Activated CD4-positive, alpha-beta T cell treated with anti-CD3 and anti-CD28 coated beads, Interleukin-2, Interleukin-4, amounts not matched to agents 100 ng/mL and 50 ng/mL, durations not matched to agents 16 hours and 8 hours (primary cell): ENCODE measurements at places on chromosomes 4 and X.

- DNase-seq = no peak
Observed at GRCh38 chr4:147334478-147334877, 146.4 kb upstream of the EDNRA start.

DNA sequence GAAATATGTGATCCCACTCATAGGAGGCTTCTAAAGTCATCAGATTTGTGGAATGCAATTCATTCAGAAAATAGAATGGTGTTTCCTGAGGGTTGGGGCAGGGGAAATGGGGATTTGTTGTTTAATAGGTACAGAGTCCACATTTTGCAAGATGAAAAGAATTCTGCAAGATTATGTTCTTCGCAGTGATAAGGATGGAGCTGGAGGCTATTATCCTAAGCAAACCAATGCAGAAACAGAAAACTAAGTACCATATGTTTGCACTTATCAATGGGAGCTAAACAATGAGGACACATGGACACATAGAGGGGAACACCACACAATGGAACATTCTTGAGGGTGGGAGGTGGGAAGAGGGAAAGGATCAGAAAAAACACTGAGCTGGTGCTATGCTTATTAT, 144.3 kb upstream of the NLGN4X start:
- DNase-seq = no peak

DNA sequence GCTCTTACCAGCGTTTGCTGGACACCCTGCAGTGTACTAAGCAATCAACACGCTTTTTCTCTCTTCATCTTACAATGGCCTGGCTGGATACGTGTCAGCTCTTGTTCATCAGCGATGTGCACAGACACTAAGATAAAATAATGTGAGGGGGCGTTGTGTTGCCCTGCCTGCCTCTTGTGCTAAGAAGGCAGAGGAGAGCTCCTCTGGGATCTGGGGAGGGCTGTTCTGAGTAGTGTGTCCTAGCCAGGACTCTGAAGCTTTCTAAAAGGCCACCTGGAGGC, 49.7 kb downstream of the NELFA start:
- DNase-seq = no peak

GRCh38 chr4:116982656-116983055, 102.7 kb downstream of the TRAM1L1 start:
- DNase-seq = no peak

GRCh38 chr4:142817442-142817841, 28.7 kb downstream of the INPP4B start:
- DNase-seq = peak; percentile 54

DNA sequence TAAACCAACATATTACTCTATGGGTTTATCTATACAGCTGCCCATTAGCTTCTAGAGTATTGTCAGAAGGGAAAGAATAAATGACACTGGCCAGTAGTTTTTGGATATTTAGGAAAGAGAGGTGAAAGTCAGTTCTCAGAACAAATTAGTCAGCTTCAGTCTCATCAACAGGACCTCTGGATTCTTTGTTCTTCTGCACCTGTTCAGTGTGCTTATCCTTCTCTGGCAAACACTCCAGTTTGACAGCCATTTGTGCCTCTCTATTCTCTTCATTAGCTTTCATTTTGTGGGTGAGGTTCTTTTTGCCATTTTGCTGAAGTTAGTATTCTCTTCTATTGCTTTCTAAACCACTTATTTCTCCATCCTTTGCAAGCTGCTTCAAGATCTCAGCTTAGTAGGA, 107.0 kb downstream of the PCDH18 start:
- no peak for DNase-seq

- no peak for DNase-seq
Observed at GRCh38 chrX:136457303-136457917, 30.3 kb upstream of the BRS3 start.

- no peak for DNase-seq
Observed at GRCh38 chr4:23888421-23889319, 1.2 kb downstream of the PPARGC1A start.

DNA sequence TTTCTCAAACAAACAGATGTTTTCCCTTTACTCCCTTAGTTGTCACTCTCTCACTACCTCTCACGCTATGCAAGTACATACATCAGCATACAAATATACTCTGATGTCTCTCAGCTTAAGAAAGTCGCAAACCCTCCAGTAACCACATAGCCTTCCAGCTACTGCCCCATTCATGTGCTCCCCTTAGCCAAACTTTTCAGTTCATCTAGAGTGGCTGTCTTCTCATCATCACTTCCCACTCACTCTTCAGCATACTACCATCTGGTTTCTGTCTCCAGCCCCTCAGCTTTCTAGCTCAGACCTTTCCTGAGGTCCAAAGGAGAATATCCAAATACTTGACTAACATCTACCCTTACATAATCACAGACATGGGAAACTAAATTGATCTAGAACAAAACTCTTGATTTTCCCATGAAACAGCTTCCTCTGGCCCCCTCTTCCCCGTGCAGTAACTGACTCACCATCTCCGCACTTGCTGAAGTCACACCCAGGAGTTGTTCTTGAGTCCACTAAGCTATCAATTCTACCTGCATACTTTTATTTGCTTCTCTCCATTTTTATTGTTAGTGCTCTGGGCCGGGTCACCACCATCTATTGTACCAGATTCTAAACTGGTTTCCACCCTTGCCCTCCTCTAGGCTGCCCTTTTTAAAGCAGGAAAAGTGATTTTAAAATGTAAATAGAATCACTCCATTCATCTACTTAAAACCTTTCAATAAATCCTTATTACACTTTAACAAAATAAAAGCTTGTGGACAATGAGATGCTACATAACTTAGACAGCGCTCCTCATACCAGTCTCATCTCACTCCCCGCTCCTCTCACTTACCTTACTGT, 57.2 kb downstream of the CASP6 start:
- DNase-seq = no peak

- DNase-seq = peak; percentile 6
Observed at GRCh38 chr4:13678186-13678924, 50.8 kb upstream of the BOD1L1 start.

DNA sequence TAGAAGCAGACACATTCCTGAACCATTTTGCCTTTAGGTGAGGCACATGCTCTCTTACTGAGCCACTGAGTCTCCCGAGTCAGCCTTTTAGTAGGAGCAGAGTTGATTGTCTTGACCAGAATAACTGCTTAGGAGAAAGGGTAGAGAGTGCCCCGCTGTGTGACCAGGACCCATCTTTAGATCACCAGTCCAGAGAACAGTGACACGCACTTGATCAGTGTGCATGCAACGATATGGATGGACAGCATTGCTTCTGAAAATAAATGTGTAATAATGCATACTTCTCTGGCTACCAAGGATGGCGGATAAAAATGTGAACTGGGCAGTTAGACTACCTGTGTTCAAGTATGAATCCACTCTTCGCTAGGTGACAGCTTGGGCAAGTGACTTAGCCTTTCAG, 897.7 kb downstream of the TRIML1 start:
- no peak for DNase-seq

DNA sequence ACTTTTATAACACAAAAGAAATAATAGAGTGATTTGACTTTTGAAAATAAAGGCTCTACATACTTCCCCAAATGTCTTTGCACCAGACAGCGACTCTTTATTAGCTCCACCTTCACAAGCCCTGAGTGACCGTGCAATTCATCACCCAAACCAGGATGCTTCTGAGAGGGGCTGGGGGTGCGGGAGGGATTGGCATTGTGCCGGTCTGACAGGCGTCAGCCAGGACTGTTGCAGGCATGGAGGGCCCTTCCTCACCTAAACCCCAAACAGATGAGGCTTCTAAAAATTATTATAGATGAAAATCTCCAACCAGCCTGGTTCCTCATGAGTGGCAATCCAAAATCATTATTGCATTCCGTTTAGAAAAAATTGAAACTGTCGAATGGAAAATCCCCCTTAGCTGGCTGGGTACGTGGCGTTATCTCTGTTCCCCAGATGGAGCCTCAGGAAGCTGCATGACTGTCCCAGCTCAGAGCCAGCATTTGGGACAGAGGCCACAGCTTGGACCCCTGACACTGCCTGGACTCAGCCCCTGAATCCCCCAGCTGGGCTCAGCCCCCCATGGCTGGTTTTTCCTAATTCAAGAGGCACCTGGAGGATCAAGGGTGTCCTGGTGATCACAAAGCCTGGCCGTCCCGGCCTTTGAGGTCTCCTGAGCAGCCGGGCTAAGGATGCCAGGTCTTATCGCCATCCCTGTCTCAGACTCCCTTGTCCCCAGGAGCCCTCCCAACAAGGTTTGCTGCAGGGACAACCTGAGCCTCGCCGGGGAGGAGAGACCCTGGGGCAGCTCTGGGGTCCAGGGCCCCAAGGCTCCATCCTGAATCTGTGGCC, 60.4 kb downstream of the SORCS2 start:
- no peak for DNase-seq

GRCh38 chr4:80578001-80578400, 242.5 kb downstream of the CFAP299 start:
- no peak for DNase-seq

DNA sequence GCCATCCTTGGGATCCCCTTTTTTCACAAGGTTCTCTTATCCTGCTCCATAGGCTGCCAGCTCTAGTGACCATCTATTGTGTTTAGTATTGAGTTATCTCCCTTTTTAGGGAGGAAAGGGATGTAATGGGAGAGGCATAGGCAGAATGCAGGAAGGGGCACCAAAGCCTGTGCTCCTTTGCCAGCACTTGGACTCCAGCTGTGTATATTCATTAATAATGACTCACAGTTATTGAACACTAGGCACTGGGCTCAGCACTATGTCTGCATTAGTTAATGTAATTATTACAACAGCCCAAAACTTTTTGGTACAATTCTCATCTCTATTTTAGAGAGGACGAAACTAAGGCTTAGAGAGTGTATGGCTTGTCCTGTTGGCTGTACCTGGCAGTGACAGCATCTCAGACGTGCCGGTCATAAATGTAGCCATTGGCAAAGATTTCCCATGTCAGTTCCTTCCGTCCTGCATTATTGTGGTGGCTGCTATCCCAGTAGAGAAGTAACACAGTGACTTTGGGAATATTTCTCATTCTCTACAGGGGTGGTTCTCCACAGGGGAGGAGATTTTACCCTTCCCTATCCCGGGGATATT, 90.3 kb downstream of the AFF1 start:
- DNase-seq = no peak

DNA sequence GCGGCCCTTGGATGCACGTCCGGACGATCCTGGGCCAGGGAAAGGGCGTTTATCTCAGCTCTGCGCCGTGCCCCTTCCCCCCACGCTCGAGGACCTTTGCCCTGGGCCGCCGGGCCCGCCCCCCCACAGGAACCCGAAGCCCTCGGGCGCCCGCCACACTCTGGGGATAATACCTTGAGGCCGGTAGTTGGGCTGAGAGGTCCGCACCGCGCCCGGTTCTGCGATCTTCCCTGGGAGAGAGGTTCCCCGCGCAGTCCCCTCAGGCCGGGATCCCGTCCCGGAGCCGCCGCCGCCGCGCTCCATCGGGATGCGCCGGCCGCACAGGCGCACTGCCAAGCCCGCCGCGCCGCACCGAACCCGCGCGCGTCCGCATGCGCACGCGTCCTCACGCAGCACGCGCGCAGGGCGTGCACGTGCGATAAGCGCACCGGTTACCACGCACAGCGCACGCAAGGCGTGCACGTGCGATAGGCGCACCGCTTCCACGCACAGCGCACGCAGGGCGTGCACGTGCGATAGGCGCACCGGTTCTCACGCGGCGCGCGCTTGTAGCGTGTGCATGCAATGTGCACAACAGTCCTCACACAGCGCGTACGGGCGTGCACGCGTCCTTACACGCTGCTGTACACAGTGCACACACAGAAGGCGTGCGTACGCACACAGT, at the start of gene MAP7D2:
MAP7D2 (minus strand) TSS at position 331 of the 664 bp plus-strand sequence; CDS start at position 303, 28 bp downstream.
- no peak for DNase-seq

GRCh38 chr4:23276076-23276475, 583.3 kb downstream of the GBA3 start:
- no peak for DNase-seq

DNA sequence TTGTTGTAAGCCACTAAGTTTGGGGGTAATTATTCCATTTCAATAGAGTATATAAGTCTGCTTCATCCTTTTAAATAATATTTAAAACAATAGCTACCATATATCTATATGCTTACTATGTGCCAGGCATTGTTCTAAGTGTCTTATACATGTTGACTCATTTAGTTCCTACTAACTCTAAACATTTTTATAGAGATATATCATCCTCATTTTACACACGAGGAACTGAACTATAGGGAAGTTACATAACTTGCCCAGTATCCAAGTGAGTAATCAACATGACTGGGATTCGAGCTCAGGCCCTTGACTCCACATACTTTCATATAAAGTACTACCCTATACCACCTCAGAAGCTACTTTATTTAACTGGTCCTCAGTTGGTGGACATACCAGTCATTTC, 175.3 kb upstream of the RAI2 start:
- DNase-seq = no peak

GRCh38 chr4:148643851-148644250, 201.6 kb upstream of the NR3C2 start:
- no peak for DNase-seq

GRCh38 chrX:24149351-24150050, at the start of gene ZFX:
Gene ZFX, plus strand, starts transcription at chrX:24149729. Its CDS starts 23,014 bp downstream, at chrX:24172743.
- peak; percentile 77 for DNase-seq

- no peak for DNase-seq
Observed at GRCh38 chr4:187088070-187088799, 364.6 kb upstream of the FAT1 start.

DNA sequence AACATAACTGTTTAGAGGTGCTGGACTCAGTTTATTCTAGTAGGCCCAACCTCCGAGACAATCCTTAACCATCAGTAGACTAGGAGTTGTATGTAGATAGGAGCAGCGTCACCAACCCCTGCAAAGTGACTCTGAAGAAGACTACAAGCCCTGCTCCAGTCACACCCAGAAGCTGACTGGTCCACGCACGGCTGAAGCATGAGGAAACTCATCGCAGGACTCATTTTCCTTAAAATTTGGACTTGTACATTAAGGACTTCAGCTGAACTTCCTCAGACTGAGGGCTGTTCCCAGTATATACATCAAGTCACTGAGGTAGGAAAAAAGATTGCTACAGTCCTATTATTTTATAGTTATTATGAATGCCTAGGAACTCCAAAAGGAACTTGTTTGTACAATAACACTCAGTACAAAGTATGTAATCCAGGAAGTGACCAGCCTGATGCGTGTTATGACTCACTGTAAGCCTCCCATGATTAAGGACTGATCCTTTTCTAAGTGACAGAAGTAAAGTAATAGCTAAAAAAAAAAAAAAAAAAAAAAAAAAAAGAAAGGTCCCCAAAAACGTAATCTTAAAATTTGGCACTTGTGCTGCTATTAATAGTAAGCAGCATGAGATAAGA, 41.6 kb upstream of the UGT2B7 start:
- DNase-seq = no peak

DNA sequence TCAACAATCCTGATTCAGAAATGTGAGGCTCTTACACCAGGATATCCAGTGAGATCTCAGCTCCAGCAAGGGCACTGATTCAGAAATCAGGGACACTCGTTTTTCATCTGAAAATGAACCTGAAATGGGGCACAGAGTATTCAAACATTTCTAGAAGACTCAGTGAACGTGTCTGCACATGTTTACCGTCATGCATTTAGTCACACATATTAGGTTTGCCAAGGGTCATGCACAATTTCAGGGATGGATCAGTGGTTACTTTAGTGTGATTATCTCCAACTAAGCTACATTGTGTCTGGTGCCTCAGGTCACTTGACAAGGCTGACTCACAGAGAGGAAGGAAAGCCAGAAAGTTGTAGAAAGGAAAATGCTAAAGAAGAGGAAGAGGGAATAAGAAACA, 33.6 kb upstream of the SPANXN2 start:
- no peak for DNase-seq
